HS-27A (cell line): ENCODE measurements at places on chromosomes 7 and 10.

GRCh38 chr10:114404171-114405010 is at the start of gene AFAP1L2:
Gene AFAP1L2 (minus strand): TSS chr10:114404502. CDS start chr10:114404455, 47 bp downstream.
- DNase-seq = no peak

- DNase-seq = no peak
These were observed 816 bp upstream of the SDK1 start for GRCh38 chr7:3300221-3300650.

- no peak for DNase-seq
These were observed 117.9 kb downstream of the FANK1 start for GRCh38 chr10:126014309-126014708.

DNA sequence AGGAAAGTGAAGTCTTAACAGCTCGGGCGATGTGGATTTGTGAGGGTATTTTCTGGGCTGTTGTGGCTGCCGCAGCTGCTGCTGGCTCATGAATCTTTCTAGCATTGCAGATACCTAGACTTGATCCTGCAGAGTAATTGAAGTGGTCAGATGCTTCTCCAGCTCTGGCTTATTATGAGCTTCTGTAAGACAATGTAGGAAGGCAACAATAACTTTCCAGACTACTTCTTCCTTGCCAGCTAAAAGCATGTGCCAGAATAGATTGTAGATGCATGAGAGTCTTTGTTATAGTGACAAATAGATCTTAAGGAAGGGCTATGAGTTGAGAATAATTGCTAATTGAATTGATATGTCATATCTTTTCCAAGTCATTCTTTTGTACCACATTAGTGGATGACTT is 461.4 kb upstream of the POT1 start:
- DNase-seq = no peak

DNA sequence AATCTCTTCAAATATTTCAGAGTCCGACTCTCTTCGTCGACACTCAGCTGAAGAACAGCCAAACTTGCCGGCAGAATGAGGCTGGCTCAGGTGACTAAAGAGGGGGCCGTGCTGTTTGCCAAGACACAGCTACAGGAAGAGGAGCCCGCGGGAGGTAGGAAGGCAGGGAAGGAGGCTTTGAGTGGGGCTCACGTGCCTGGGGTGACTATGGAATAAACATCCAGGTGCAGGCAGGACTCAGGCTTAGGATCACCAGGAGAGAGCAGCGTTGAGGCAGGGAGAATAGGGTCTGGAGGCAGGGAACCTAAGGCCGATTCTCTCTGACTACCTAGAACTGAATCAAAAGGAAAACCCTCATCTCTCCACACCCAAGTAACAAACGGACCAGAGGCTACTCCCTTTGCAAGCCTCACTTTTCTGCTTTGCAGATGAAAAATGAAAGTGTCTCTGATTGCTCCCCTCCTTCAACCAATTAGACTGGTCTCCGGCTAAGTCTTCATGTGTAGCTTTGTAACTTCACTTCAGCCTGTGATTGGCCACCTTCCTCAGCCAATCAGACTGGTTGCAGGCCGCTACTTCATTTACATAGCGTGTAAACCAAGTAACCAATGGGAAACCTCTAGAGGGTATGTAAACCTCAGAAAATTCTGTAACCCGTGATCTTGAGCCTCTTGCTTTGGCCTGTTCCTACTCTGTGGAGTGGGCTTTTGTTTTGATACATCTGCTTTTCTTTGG is 19.7 kb upstream of the BNIP3 start:
- DNase-seq = no peak

DNA sequence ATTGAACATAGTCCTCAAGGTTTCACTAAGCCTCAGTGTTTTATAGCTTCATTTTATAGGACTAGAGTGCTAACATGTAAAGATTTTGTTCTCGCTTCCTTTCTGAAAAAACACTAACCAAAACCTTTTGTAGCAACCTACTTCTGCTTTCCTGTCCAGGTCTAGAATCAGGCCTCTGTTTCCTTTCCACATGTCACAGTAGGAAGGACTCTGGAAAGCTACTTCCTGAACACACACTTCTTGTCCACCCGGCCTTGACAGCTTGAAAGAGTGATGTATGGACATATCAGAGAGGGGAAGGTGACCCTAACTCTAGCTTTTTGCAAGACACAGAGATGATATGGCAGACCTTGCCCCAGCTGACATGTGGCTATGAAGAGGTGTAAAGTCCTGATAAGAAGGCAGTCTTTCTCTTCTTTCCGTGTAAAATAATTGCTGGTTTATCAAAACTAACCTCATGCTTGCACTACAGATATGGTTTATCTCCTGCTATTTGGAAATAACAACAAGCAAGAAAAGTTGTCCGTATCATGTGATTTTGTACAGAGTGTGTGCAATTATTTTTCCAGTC is 175.4 kb downstream of the SKAP2 start:
- no peak for DNase-seq

GRCh38 chr7:63012633-63013183 is 985.9 kb upstream of the ZNF722 start:
- DNase-seq = no peak

DNA sequence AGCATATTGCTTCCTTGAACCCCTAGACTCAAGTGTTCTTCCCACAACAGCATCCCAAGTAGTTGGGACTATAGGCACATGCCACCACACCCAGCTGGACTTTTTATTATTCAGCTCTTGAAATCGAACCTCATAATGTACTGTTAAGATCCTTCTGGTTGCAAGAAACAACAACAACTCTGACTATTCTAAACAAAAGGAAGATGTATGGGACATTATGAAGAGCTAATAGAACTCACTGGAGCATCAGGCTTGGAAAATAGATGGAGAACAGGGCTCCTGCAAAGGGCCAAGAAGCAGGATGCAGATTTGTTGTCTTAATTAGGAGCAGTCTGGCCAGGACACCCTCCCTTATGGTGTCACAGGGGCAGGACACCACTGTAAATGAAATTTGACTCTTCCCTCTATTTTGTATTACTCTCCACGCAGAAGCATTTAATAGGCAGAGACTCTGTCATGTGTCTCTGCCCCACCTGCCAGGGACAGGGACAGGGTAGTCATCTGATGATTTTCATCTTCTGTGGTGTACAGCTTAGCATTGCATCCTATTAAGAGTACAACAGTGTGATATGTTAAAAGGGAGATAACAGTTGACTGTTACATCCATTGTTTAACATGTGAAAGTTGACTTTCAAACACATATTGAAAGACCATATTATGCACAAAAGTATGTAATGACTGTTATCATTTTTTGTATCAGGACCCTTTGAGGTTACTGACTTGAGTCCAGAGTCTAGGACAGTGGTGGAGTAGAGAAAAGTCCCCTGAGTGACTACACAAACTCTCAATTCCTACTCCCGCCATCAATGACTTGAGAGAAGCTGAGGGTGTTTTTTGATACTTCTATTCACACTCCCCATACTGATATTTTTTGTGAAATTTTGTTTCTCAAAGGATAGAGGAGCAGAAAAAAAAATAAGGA is 157.3 kb downstream of the LRRC4 start:
- DNase-seq = no peak

GRCh38 chr7:46759711-46760480 is 822.0 kb downstream of the TNS3 start:
- no peak for DNase-seq

DNA sequence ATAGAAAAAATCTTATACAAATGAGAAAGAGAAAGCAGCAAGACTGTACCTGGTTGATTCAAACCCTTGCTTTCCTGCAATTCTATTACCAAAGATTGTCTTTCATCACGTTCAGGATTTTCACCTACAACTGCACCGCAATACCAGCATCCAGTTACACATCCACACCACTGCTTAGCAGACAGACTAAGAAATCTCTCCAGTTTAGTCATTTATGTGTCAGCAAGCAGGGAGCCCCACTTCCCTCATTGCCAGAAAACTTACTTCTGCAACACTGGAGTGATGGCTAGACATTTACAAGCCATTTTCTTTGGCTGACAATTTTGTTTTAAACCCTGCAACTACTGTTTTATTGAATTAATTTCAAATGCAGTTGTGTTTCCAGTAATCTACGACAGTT is 359.6 kb upstream of the MEOX2 start:
- no peak for DNase-seq

DNA sequence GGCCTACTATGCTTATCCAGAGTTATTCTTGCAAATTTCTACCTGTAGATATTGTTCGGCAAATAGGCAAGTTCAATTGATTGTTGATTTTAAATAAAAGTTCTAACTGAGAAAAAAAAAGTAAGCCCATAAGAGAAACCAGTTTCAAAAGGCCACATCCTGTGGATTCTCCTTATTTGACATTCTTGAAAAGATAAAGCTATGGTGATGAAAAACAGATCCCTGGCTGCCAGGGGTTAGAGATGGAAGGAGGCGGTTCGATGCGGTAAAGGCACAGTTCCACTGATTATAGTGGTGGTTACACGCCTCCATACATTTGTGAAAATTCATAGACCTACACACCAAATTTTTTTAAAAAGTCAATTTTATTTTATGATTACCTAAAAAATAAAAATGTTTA is 347.8 kb downstream of the KCNMA1 start:
- DNase-seq = no peak

DNA sequence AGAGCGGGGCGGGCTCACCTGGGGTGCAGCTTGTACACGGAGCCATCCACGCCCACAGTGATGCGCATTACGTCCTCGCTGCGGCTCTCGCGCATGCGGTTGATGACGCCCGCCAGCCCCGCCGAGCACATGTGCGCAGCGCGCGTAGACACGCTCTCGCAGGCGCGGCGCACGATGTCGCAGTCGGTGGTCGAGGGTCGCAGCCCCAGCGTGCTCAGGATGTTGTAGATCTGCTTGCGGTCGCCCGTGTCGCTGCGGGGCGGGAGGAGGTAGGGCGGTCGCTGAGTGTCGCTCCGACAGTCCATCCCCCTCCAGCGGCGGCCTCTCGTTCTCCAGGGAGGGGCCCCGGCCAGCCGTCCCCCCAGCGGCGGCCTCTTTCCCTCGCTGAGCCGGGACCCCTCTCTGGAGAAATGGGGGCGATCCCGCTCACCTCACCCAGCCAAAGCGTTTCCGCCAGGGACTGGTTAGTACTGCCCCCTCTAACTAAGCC is 4.4 kb upstream of the MYL7 start:
- DNase-seq = no peak

DNA sequence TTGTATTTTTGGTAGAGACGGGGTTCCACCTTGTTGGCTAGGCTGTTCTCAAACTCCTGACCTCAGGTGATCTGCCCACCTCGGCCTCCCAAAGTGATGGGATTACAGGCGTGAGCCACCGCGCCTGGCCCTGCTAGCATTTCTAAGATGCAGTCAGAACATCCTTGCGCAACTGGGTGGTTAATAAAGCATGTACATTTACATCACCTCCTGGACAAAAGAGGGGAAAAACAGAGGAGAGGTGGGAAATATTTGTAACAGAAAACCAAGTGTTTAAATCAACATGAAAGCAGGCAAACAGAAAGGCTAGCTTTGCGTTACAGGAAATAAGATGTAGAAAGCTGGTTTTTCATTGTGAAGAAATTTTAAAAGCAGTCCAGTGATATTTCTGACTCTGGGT is 220.9 kb upstream of the KMT2E start:
- no peak for DNase-seq

DNA sequence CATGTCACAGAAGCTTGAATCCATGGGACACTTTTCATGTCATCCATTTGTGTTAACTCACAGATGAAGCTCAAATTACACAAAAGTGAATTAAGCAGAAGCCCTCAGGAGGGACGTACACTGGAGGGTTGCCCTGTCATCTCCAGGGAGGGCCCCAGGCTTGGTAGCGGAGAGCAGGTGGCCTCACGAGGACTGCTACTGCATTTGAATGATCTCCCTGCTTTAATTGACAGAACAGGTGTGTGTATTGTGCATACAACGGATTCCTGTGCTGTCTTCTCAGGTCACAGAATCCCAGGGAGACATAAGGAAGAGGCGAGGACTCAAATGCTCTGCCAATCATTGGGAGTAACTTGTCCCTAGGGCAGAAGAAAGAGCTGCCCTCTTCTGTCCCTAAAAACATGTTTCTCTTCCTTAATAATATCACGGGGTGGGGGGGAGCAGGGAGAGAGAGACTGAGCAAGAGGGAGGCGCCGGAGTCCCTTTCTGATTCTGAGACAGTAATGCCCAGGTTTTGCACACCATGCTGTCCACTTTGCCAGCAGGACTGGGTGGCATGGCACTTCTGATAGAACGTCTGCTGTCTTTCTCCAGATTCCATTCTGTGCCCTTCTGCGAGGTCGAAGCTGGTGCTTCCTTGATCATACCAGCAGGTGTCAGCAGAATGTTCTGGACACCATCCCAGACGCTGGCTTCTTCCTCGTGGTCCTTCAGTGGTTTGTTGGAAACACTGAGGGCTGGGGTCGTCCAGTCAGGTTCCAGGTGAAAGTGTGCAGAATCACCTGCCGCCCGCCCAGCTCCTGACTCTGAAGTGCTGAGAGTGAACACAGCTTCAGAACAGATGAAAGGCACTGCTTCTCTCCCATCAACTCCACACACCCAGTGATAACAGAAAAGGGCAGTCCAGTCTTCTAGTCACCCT is 26.2 kb upstream of the RASGEF1A start:
- DNase-seq = no peak

DNA sequence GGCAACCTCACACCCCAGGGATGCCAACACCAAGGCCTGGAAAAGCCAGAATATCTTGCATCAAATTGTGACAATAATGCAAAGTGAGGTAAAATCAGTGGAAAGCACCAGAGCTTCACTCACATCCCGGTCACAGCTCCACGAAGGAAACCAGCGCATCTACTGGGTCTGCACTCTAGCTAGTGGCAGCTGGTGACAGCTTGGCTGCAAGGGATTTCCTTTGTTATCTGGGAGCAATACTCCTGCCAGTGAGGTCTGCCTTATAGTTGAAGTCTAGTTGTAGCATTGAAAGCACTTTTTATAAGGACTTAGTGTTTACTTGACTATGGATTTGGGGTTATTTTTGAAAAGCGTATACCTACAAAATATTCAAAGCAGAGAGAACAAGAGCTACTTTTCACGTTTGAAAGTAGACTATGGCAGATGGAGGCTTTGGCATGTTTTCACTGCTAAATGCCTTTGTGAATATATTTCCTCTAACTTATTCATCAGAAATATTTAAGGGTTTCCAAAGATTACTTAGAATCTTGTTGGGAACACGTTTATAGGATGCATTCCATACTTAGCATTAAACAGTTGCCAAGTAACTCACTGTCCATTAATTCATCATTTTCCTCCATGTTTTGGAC is 26.1 kb downstream of the WDFY4 start:
- no peak for DNase-seq

- DNase-seq = no peak
These were observed 1370.6 kb upstream of the LRRTM3 start for GRCh38 chr10:65555192-65555591.
